Kidney (tissue), 22 donors: ENCODE measurements at places on chromosomes 1 and 21. TPM values are rescaled to one million over a fixed set of nuclear protein-coding genes. Genes with fewer than 3 reads are reported as not detected.

The LCE2C gene
- total RNA-seq: not detected

GRCh38 chr1:2977886-2978611 is 43.2 kb upstream of the ACTRT2 start:
- no peak overlapping the region for H3K27ac ChIP-seq
- no peaks in the 10 kb centered on the region for H3K4me1 ChIP-seq
- no peak overlapping the region for H3K4me3 ChIP-seq
- DNase-seq: no peak
- no peaks in the 10 kb centered on the region for H3K36me3 ChIP-seq

- no peaks in the 10 kb centered on the region for H3K36me3 ChIP-seq
- H3K27me3 ChIP-seq: no peaks in the 10 kb centered on the region
- H3K4me1 ChIP-seq: peaks cover 3% of the 10 kb centered on the region
- H3K27ac ChIP-seq: no peak overlapping the region
Observed at GRCh38 chr1:115467790-115468189, 129.7 kb upstream of the NGF start.

DNA sequence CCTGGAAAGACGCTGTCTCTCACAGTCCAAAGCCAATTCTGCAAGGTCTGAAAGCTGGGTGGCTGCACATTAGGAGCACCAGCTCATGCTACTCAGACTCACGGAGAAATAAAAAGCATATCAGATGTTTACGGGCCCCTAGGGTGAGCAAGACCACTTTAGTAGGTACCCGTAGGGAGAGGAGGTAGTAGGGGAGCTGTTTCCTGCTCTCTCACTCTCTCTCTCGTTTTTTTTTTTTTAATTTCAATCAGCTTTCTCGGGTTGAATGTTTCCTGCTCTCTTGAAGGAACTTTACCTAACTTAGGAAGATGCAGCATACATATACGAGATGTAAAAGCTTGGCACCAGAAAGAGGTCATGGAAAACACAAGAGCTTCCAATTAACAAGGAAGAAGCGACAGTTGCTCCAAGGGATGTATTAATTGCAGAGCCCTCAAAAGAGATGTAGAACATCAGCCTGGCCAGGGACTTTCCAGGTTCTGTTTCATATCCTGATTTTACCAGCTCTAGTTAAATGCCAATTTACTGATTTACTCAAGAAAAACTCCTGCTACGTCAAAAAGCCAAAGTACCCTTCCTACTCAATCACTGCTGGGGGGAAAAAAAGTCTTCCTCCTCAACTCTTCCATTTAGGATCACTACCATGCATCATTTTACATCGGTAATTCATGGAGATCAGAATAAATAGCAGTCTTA is 3.1 kb downstream of the LORICRIN start:
- H3K4me1 ChIP-seq: peaks cover 4% of the 10 kb centered on the region
- H3K36me3 ChIP-seq: no peaks in the 10 kb centered on the region
- no peak overlapping the region for H3K4me3 ChIP-seq
- peaks cover 14% of the 10 kb centered on the region for H3K27me3 ChIP-seq

- no peak overlapping the region for H3K4me3 ChIP-seq
- H3K4me1 ChIP-seq: peaks cover 14% of the 10 kb centered on the region
- no peaks in the 10 kb centered on the region for H3K36me3 ChIP-seq
Observed at GRCh38 chr1:234731569-234732085, 121.6 kb upstream of the IRF2BP2 start.

DNA sequence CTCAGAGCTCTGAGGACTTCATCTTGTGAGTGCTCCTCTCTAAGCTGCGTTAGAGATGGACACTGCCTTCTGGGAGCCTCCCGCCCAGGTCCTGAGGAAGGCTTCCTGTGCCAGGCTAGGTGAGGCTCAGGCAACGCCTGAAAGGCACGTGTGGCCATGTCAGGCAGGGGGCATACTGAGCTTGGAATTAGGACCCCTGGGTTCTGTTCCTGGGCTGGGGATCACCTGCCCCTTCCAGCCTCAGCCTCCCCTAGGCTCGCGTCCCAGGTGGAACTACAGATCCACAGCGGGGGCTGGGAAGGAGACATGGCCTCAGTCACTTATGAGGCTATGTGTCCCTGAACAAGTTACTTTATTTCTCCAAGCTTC is 10.0 kb upstream of the ASCL5 start:
- H3K27ac ChIP-seq: no peak overlapping the region
- no peaks in the 10 kb centered on the region for H3K4me1 ChIP-seq
- no peaks in the 10 kb centered on the region for H3K27me3 ChIP-seq

DNA sequence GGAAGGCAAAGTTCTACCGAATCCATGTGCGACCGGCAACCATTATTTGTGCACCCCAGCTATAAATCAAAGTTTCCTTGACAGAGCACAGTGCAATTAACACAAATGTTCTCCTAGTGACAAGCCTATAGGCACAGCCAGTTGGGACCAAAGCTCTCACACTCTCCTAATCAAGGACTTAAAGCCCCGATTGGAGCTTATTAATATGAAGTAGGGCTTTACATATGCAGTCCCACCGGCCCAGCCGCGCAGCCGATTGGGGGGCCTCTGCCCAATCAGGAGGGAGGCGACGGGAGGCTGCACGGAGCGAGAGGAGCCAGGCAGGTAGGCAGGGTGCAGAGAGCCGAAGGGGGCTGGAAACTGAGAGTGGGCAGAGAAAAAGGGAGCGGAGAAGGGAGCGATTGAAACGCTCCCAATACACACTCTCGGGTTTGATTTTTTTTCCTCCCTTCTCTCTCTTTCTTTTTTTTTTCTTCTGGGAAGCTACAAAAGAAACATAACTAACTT is at the start of gene ESRRG:
ESRRG (minus strand) TSS at position 156 of the 507 bp plus-strand sequence; CDS start at position 26, 130 bp downstream.
- H3K27ac ChIP-seq: no peak within 1 kb of the TSS
- no peaks in the 10 kb centered on the region for H3K4me1 ChIP-seq
- no peaks in the 10 kb centered on the region for H3K27me3 ChIP-seq
- H3K4me3 ChIP-seq: peak within 1 kb of the TSS; percentile 66
- H3K36me3 ChIP-seq: no peaks in the 10 kb centered on the region
